ENCODE measurements at places on chromosomes 4 and X.

GRCh38 chr4:40890764-40891163, 141.0 kb downstream of the NSUN7 start:
- DNase-seq = no peak

DNA sequence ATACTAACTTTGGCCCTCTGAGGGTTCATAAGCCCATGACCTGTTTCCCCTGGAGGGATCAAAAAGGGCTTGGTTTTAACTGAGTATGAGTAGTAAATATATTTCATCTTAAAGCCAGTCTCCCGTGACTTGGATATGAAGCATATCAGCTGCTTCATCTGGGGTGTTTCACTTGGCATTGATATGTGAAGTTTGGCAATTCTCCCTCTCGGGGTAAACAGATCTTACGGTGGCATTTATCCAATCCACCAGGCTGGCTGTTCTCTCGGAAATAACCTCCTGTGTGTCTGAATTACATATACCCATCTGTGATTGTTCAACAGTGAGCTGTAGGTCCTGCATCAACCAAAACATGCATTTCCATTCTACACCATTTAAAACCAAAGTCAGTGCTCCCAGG, 130.7 kb downstream of the ADAM29 start:
- DNase-seq = no peak

DNA sequence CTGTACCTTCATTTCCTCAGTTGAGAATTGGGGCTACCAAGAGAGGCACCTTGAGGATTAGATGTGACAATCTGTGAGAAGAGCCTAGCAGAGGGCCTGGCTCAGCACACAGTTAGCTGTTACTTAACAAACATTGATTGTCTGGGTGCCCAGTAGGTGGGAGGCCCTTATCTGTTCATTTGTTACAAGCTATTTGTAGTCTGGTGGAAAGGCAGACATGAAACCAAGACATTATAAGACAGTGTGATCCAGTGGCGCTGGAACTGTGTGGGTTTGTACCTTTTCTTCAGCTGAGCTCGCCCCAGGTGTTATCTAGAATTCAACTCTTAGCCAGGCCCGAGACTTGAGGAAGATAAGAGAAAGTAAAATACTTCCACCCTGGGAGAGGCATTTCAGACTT, 16.9 kb downstream of the AKAP4 start:
- no peak for DNase-seq

GRCh38 chr4:2942037-2942531, 21.1 kb downstream of the NOP14 start:
- no peak for DNase-seq

- no peak for DNase-seq
These were observed 22.8 kb downstream of the GPAT3 start for GRCh38 chr4:83558680-83559079.

Data from activated CD4-positive, alpha-beta T cell treated with anti-CD3 and anti-CD28 coated beads for 48 hours (primary cell).